ENCODE measurements at places on chromosomes 4 and X.

DNA sequence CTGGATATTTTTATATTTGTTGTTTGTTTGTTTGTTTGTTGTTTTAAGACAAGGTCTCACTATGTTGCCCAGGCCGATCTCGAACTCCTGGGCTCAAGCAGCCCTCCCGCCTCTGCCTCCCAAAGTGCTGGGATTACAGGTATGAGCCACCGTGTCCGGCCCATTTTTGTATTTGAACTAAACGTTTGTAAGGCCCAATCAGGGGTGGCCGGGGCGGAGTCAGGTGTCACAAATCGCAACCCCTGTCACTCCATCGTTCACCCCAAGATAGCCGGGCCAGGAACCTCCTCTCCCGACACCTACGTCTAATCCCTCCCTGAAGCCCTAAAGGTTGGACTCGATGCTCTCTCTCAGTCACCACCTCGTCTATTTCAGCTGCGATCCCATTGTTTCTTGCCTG lies 722 bp upstream of the EFHC2 start:
- DNase-seq: no peak

- no peak for DNase-seq
Observed at GRCh38 chr4:95215991-95216605, 332.7 kb downstream of the UNC5C start.

DNA sequence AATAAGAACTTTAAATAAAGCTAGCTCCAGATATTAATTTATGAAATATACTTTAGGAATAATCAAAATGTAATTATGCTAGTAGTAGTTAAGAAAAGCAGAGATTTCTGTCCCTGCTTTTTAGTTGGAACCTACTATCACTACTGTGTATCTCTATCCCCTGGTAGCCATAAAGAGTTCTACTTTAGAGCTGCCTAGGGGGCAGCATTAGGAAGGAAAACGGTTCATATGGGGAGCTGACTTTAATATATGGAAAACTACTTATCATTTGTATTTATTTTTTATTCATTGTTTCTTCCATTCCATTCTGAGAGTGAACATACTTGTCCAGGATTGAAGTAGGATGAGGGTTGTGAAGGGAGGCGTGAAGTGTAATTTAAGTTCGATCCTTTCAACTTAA lies 40.9 kb downstream of the CPEB2 start:
- no peak for DNase-seq

DNA sequence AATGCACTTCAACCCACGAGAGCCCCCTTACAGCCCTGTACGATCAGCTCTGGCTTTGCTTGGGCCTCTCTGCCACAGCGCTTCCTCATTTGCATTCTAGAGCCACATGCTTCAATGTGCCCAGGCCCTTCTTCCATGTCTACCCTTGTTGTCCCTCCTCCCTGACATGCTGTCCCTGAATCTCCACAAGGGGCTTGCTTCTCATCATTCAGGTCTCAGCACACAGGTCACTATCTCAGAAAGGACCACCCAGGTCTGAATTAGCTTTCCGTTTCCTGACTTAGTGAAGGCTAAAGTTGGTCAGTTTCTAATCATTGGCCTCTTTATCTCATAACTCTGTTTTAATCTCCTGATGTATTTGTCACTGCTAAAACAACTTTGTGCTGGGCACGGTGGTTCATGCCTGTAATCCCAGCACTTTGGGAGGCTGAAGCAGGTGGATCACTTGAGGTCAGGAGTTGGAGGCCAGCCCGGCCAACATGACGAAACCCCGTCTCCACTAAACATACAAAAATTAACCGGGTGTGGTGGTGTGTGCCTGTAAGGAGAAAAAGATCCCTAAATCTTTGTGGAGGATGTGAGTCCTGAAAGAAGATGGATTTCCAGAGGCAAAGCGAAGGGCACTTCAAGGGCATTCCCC lies 17.9 kb upstream of the SLC34A2 start:
- DNase-seq: no peak

DNA sequence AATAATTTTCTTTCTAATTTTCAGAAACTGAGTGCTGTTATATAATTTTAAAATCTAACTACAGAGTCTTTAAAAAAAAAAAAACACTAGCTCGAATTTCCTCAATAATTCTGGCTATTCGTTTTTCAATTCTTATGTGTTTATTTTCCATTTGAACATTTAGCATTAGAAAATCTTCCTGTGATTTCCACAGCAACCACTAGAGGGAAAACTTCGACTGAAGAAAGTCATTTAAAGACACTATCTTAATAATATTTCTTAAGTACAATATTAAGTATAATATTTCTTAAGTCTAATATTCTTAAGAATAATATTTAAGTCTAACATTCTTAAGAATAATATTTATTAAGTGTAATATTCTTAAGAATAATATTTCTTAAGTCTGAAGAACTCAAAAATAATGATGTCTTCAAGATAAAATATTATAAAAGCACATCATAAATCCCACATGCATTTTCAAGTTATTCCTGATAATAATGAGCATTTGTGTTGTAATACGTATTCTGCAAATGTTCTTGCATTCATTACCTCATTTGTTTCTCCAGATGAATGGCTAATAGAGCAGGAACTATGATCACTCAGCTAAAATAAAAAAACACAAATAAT lies 118.4 kb upstream of the WDR17 start:
- no peak for DNase-seq

- no peak for DNase-seq
Observed at GRCh38 chr4:189374176-189374575, 566.5 kb upstream of the FRG1 start.

DNA sequence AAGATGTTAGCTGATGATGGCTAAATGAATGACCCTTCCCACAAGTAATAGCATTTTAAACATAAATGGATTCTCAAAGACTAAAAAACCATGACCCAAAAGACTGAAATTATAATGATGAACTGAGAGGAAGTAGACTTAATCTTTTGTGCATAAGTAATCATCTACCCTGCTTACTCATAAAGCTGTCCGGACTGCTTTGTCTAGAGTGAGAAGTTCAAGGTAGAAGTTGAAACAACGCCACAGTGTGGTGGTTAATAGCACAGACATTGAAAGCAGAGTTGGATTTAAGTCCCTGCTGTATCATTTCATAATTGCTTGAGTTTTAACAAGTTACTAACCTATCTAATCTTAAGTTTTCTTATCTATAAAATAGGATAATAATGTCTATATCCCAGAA lies 346.6 kb downstream of the CENPC start:
- DNase-seq: no peak

DNA sequence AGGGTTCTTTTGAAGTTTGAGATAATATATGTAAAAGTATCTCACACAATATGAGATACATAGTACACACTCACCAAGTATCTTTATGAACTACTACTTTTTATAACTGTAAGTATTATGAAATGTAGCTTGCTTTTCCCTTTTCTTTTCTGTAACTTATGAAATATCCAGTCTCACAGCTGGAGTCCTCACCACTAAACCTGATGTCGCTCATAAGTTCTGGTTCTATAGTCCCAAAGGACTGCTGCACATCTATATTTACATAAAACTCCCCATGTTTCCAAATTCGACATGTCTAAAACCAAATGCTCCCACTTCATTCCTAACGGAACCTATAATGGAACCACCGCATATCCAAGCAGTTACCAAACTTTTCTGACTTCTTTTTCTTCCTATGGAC lies 186.5 kb upstream of the SLC7A11 start:
- DNase-seq: no peak

DNA sequence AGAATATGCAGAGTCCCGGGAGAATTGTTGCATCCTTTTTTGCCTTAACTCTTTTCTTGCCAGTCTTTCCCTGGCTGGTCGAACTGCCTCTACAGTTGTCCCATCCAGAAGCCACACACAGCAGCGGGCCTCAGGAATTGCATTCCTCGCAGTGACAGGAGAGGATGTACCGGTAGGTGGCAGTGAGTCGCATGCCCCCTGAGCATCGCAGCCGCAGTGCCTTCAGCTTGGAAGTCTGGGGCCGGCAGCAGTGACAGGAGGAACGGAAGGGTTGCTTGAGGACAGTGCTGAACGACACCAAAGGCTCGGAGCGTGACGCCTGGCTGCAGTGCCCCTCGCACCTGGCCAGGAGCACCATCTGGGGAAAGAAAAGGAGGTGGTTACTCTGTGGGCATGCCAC lies 23.5 kb downstream of the NDP start:
- DNase-seq: no peak

GRCh38 chr4:7787681-7788141 lies 151.9 kb downstream of the AFAP1 start:
- DNase-seq: no peak

DNA sequence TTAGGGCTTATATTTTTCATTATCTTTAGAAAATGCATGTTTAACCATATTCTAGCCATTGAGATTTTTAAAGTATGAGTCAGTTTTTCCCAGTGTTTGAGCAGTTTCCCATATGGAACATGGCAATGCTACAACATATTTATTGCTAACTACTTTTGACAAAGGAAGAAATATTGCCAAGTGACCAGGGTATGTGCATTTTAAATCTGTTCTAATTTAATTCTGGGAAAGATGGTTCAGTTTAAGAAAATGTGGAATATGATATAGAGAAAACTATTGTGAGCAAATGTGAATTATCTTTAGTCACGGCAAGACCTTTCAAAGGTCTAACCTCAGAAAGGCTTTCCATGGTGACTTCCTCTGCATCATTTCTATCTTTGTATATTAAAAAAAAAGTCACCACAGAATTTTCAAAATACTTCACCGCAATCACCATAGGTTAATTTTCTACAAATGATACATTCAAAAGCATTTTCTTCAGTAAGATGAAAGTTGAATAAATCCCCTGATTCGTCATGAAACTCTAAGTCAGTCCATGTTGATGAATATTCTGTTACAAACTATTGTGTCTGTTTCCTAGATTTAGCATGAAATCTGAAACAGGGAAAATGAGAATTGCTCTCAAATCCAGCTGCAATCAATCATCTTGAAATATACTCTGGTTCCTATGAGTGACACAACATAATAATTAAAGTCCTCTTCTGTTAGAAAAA lies 2349.0 kb upstream of the TENM3 start:
- DNase-seq: no peak

DNA sequence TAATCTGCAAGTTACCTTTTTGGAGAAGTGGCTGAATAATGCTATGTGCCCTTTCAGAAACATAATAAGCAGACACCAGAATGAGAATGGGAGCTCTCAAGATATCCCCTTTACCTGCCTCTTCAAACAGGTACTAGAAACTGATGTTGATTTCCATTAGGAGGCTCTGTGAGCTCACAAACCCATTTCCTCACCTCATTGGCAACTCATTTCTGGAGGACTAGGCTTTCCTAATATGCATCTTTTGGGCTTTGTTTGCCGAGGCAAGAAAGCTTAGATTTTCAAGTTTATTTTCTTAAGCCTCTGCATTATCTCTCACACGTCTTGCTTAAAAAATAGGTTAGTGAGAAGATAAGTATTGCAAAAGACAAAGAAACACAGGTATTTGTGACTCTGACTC lies 313.1 kb upstream of the IRS4 start:
- DNase-seq: no peak

DNA sequence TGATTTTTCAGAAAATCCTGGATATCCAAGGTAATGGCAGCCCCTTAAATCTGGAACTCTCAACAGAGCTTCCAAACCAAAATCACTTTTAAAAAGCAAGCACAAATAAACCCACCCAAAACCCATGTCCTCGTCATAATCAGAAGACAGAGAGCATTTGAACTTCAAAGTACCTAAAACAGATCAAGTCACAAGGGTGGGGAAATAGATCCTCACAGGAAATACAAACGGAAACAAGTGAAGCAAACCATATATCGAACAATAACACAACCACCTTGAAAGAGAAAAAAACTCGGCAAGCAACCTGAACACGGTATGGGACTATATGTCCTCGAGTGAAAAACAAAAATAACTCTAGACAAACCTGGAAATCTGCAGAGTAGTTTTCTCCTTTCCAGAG lies 15.9 kb upstream of the CCNQ start:
- no peak for DNase-seq

Data from GM12864 (cell line).